ENCODE measurements at places on chromosomes 5 and 9.

DNA sequence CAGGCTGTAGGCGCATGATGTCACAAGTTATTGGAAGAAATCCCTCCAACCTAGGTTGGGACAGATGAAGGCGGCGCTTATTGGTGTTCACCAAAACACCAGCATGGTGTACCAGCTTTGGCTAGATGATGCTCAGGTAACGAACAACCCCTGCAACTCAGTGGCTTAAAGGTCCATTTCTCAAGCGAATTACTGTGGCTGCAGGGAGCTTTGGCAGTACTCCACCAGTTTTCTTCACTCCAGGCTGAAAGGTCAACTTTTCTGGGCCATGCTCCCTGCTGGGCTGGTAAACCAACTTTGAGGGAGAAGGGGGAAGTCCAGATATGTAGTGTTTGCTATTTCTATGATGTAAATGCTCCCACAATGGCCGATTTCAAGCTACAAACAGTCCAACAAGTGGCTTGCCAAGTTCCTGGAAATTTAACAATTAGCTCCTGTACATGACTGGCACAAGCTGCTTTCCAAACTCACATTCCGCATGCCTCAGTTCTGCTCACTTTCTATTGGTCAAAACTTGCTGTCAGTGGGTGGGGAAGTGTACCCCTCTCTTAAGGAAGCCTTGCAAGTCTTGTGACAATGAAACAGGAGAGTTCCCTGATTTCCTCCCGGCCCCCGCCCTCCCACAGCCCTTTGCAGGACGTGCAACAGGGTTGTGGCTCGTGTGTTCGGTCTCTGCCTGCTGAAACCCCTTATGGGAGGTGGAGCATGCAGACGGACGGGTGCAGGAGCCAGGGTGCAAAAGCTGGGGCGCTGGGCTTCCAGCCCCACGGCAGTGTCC is 588 bp upstream of the ZBED3 start:
- DNase-seq = peak; percentile 69

DNA sequence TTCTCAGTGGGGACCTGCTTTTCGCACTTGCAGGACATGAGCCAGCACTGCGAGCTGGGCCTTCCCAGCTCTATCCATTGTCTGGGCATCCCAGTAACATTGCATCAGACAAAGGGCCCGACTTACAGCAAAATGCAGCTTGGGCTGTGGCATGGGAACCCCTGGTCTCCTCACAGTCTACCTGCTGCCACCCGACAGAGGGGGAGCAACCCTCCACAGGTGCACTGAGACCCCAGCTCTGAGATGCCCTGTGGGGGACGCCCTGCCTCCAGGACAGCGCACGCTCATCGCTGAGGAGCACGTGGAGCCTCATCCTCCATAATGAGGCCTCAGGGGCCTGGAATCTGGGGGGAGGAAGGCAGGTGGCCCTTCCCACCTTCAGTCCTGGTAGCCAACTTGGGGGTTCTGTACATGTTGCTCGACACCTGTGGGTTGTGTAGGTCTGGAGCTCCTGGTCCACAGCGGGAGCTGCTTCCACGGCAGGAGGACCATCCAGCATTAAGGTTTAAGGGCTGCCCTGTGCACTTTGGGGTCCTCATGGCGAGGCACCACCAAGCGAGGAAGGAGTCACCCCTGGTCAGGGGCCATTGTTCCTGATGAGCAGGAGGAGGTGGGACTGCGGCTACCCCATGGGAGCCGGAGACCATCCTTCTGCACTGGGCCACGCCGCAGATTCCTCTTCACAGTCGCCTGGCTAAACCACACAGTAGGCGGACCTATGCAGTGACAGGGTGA is 376.5 kb upstream of the IRX1 start:
- no peak for DNase-seq

DNA sequence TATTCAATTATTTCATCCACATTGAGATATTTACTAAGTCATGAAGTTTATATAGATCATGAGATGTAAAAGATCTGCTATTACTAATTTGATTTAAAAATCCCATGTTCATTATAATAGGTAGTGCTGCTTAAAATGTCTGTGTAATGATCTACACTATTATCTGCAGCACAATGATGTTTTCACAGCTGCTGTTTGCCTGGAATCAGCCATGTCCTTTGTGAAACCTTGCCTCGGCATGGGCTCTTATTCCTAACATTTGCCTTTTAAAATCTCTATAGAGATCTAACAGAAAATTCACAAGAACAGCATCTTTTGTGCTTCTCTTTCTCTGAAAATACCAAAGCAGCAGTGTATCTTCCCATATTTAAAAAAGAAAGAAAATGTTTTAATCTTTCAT is 444.6 kb downstream of the PTPRD start:
- no peak for DNase-seq

DNA sequence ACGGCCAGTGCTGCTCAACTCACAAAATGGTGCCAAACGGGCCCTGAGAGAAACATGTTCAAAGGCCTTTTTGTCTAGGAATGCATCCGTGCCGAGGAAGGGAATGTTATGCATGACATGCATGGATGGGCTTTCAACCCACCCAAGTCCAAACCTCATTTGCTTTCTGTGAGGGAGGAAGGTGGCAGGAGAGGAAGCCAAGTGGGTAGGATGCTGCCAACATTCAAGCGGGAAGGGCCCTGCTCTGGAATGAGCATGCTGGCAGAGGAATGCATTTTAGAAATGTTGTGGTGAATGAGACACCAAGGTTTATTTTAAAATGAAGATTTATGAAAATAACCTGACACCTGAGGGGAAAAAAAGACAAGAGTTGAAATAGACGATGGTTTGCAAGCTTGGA is 479.1 kb downstream of the CCDC171 start:
- DNase-seq = no peak

- no peak for DNase-seq
Observed at GRCh38 chr9:107387409-107387808, 102.2 kb downstream of the KLF4 start.

DNA sequence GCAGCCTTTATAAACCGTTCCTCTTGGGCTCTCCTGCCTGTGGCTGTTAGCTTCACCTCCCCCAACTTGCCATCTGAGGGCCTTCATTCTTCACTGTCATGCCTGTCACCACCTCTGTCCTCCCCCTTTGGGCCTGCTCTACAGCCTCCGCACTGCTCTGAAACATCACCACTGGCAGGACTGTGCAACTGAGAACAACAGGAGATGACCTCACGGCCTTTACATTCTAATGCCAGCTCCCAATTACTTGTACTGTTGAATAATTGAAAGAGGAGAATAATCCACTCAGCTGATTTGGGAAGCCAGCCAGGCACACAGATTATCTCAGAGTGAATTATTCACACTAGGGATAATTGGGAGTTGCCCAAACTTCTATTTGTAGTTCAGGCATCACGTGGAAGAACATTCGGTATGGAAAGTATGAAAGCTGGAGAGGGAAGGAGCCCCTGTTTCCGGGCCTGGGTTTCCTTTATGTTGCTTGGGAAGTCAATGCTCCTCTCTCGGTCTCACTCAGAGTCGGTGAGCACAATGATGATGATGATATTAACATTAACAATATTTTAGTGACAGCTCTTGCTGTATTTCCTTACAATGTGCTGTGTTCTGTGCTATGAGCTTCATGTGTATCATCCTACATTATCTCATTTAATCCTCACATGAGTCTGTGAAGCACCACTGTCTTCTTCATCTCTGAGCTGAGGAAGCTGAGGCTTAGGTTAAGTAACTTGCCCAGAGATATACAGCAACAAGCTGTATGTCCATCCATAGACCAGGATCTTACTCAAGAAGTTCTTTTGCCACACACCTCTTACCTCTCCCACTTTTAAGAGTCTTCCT is 99.3 kb upstream of the LRRTM2 start:
- no peak for DNase-seq

GRCh38 chr9:90964101-90965020 is 162.7 kb downstream of the SYK start:
- DNase-seq = no peak

DNA sequence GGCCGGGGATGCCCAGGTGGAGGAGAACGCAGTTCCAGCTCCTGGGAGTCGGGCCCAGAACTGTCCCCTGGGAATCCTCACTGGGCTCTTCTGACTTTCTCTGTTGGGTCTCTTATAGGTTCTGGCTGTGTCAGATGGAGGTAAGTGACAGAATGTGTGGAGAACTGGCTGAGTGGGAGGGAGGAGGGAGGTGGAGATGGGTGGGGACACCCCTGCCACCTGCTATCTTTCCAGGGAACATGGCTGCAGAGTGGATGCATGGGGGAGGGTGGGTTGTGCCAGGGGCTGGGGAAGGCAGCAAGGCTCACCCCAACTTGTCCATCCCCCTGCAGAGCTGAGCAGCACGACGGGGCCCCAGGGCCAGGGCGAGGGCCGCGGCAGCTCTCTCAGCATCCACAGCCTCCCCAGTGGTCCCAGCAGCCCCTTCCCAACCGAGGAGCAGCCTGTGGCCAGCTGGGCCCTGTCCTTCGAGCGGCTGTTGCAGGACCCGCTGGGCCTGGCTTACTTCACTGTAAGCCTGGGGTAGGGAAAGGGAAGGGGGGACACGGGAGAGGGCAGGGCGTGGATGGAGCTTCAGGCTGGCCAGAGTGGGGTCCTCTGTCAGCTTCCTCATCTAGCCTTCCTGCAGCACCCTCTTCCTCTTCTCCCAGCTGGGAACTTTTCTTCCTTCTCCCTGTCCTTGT is 8.3 kb downstream of the RGS14 start:
- DNase-seq = no peak

DNA sequence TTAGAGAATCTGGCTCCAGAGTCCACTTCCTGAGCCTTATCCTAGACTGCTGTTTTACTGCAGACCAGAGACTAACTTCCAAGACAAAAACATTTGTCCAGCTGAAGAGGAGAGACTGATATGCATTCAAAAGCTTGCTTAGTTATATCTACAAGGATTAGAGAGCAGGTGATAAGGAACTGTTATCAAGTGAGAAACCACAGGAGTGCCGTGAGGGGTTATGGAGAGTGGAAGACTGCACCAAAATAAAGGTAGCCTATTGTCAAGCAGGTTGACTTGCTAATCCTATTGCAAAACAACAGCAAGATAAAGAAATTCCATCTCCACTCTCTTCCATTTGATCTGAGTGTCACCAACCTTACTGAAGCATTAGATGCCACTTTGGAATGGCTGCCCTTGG is 139.1 kb downstream of the SCAMP1 start:
- no peak for DNase-seq

DNA sequence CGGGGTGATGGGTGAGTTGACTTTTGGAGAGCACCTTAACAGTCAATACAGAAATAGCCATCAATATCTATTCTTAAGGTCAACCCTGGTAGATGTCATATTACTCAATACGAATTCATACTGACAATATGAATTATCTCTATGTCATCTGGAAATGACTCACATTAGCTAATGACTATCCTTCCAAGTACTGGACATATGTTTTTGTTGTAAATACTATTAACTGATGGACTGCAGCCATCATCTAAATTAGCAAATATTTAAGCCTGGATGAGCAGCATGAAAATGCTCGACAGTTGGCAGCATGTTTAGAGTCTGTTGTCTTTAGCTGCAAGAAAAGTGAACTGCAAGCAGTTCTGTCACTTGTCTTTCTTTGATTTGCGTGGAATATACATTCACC is 19.6 kb upstream of the ISOC1 start:
- DNase-seq = no peak

DNA sequence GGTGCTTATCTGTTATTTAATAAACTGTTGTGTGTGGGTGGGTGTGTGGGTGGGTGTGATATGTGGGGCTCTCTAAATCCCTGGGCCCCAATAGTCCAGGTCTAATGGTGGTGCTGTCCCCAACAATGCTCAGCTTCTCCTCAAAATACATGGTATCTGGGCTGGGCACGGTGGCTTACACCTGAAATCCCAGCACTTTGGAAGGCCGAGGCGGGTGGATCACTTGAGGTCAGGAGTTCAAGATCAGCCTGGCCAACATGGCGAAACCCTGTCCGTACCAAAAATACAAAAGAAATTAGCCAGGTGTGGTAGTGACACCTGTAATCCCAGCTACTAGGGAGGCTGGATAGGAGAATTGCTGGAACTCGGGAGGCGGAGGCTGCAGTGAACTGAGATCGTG is 4.5 kb upstream of the ORM1 start:
- no peak for DNase-seq

DNA sequence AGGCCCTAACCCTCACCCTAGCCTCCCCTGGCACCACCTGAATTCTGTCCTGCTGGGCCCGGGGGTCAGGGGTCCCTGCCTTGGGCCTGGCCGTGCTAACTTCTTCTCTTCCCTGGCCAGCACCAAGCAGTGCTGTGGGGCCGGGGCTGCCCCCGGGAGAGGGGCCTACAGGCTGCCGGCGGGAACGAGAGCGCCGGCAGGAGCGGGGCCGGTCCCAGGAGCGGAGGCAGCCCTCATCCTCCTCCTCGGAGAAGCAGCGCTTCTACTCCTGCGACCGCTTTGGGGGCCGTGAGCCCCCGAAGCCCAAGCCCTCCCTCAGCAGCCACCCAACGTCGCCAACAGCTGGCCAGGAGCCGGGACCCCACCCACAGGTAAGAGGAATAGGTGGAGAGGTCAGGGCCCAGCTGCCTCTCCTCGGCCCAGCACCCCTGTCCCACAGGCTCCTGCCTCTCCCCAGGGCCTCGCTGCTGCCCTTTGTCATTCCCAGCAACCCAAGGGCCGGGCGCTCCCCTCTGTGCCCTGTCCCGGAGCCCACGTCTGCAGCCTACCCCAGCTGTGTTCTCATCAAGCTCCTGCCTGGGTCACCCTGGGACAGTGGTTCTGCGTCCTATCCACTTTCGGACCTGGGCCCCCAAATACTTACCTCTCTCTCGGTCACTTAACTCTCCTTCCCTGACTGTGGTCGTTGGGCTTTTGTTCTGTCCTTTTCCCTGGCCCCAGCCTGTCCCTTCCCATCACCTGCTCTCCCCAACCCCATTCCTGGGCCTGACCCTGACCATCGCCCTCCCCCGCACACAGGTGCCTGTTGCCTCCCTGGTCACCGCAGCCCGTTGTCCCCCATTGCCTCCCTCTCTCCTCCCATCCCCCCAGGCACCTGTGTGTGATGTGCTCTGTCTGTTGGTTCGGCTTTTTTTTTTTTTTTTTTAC is 243.2 kb downstream of the CACNA1B start:
- DNase-seq = no peak

DNA sequence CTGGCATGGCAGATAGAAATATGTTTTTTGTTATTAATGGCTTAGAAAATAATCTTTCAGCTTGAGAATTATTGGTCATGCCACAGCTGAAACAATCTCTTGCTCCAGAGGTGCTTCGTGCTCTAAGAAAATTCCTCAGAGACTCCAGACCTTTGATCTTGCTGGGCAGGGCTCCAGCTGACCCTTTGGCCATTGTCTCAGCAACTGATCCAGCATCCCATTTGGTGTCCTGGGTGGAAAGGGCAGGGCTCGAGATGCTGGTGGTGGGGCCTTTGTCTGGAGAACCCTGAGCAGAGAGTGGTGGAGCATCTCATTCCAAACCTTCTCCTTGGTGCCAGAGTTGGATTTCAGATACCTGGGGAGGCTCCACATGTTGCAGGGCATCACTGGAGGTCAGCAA is 43.2 kb upstream of the PIK3R1 start:
- DNase-seq = no peak

GRCh38 chr5:155689406-155689805 is 637.6 kb upstream of the SGCD start:
- DNase-seq = no peak

GRCh38 chr5:37814699-37815098 is 25.1 kb downstream of the GDNF start:
- no peak for DNase-seq

- DNase-seq = no peak
Observed at GRCh38 chr9:133656211-133657119, 20.3 kb downstream of the DBH start.

- no peak for DNase-seq
Observed at GRCh38 chr5:40623480-40624420, 56.0 kb upstream of the PTGER4 start.

Measured in left forelimb (tissue), 1 donor.